ENCODE measurements at places on chromosomes 3 and 15.

- DNase-seq = no peak
Observed at GRCh38 chr15:101326462-101327146, 31.6 kb upstream of the SNRPA1 start.

DNA sequence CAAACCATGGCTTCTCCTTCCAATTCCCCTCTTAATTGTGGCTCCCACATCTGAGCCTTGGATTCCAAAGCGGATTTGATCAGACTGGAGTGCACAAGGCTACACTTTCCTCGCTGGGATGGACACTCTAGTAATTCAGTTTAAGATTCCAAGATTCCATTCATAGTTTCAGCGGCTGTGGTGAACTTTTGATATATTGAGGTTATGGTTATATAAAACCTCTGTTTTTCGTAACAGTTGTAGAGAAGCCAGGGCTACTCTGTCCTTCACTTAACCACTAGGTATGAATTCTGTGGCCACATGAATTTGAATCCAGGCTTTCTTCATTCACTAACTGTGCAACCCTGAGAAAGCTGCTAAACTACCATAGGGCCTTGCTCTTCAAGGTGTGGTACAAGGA is 67.9 kb upstream of the KY start:
- DNase-seq = no peak

- DNase-seq = no peak
Observed at GRCh38 chr3:32143849-32144757, 37.7 kb downstream of the GPD1L start.

GRCh38 chr15:97995192-97995591 is 34.7 kb downstream of the ARRDC4 start:
- no peak for DNase-seq

GRCh38 chr3:168003911-168004310 is 91.8 kb downstream of the GOLIM4 start:
- no peak for DNase-seq

DNA sequence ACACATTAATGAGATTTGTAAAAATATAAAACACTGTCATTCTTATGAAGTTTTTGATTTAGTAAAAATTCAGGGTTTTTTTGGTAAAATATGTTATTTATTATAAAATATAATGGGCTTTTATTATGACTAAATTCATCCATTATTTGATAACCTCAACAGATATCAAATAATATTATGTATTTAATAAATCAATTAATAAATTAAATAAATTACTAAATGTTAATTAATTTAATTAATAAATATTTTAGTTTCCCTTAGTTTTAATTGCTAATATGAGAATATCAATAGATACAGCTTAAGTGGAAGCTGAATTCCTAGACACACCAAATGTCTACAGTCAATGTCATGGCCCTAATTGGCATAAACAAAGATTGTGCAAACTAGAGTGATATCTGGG is 82.3 kb upstream of the DGKG start:
- DNase-seq = no peak

GRCh38 chr3:16318176-16318575 is 53.2 kb downstream of the OXNAD1 start:
- no peak for DNase-seq

- no peak for DNase-seq
Observed at GRCh38 chr3:37466660-37467359, 292.4 kb upstream of the LRRFIP2 start.

DNA sequence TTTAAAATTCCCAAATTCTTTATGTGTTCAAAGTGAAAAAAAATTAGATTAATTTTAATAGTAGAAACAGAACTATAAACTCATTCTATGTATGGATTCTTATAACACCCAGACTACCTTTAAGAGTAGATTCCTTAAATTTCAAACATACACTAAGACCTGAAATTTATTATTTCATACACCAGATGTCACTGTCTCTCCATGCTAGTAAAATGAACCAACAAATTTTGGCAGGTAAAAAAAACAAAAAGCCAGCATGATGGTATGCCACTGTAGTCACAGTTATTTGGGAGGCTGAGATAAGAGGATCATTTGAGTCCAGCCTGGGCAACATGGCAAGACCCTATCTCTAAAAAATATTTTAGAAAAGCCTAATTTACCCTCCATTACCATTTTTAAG is 461.3 kb upstream of the NAALADL2 start:
- no peak for DNase-seq

DNA sequence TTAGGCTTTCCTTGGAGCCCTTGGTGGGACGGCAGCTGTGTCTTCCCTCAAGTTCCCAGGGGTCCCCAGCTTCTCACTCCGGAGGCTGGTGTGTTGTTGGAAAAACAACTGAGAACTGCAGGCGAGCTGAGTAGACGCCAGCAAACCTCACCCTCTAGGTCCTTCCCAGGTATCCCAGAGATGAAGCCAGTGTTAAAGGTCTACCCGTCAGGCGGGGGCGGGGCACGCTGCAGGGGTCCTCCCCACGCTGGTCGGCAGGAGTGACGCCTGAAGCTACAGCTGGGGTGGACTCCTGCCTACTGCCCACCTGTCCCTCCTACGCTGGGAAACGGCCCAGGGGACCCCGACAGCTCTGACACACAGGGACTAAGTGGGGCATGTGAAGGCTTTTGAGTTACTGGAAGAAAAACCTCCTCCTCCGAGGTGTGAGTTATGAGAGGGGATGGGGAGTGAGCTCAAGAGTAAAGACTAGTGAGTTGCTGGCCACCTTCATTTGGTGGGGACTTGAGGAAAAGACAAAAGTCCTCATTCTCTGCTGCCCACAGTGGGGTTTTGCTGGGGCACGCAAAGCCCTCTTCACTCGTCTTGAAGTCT is 32.2 kb upstream of the SNRPA1 start:
- no peak for DNase-seq

GRCh38 chr3:196274585-196274984 is 12.9 kb downstream of the PCYT1A start:
- no peak for DNase-seq

All from NCI-H1930 (cell line).